ENCODE measurements at places on chromosomes 3 and 15.

DNA sequence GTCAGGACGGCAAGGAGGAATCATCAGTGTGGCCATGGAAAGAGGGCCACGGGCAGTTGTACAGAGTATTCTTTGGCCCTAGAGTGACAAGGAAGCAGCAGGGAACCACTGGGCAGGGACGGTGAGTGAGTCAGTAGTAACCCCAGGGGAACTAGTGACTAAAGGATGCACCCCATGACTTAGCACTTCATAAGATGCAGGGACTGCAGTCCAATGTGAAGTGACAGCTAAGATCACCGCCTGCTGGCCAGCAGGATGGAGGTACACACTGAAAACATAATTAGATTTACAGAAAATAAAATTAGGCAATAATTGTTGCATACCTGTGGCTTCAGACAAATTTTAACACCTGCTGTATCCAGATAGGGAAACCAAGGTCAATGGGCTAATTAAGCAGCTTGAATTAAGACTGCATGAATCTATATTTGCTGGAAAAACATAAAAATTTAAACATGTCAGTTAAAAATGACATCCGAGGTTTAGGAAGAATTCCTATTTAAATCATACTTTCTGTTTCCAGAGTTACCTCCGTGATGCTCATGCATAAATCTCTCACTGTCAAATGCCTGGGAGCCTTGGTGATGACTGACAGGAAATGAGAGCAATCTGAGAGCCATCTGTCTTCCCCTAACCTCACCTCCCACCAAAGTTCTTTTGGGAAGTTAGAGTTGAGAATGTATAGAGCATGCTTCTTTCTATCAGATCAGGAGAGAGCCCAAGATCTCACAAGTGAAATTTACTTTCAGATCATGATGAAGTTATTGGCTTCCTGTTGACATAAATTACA is 56.5 kb downstream of the DCLK3 start:
- no peak for DNase-seq

GRCh38 chr3:170301405-170301804 is 56.1 kb upstream of the SKIL start:
- no peak for DNase-seq

DNA sequence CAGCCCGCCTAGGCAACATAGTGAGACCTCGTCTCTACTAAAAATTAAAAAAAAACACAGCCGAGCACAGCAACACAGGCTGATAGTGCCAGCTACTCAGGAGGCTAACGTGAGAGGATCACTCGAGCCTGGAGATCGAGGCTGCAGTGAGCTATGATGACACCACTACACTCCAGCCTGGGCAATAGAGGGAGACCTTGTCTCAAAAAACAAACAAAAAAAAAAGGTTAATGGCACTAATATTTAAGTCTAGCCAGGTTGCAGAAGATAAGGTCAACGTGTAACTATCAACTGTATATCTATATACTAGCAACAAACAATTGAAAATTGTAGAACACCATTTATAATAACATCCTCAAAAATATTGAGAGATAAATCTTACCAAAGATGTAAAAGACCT is 75.1 kb downstream of the MYO9A start:
- DNase-seq = no peak

DNA sequence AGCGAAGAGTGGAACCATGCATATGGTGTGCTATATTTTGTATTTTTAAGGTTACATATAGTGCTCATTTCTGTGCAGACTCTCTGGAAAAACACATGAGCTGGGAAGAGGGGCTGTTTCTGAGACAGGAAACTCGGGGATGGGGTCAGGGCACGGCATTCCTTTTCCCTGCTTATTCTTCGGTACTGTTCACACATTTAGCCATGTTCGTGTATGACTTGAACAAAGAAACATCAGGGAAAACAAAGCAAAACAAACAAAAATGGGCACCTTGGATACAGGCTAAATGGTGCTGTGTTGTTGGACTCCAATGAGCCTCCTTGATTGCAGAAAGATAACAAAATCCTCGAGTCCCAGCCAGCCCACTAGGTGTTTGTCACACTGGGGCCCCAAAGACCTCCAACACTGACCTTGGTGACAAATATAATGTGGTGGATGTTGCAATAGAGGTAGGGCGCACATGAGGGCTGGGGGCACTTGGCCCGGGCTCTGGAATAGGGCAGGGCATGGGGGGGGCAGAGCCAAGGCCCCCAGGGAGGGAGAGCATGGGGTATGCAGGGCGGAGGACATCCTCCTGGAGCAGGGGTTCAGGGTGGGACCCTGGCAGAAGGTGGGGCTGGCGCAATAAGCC is 19.3 kb downstream of the DNASE1L3 start:
- no peak for DNase-seq

DNA sequence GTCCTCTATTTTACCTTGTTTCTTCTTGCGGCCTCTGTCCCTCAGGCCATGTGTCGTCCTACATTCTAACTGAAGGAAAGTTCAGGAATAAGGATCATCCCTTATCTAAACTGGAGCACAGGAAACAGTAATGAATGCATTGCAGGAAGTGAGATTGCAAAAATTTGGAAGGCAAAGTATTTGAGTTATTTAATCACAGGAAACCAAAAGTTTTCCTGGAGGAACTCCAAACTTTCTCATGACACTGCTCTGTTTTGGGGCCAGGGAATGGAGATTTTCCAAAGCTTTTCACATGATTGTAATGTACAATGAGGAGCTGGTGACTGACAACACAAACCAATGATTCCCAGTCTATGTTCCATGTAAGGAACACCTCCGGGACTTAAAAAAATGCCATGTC is 57.8 kb upstream of the PLSCR4 start:
- DNase-seq = no peak

- DNase-seq = no peak
Measured at GRCh38 chr15:71651750-71652186, 158.6 kb upstream of the NR2E3 start.

GRCh38 chr3:119318876-119319275 is 24.7 kb downstream of the ARHGAP31 start:
- DNase-seq = no peak

DNA sequence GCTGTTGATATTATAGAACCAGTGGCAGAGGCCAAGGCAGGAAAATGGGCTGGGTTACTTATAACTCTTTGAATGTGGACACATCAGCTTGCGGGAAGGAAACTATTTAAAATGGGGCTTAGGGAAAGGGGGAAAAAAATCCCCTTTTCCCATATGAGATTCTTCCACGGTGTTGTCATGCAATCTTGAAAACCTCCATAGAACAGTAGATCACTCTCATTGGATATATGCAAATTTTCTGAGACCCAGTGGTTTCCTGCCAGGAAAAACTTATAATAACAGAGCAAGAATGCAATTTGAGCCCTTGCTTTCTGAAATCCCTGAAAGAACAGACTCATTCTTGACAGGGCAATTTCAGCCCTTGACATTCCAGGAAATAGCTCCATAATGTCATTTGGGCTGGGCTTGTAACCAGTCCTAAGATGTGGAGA is 31.1 kb downstream of the TMEM212 start:
- DNase-seq = no peak

Measured in GM18507 (cell line).